ENCODE measurements at places on chromosomes 5 and 9.

- no peaks in the 10 kb centered on the region for H3K27me3 ChIP-seq
- H3K4me1 ChIP-seq = no peaks in the 10 kb centered on the region
- no peaks in the 10 kb centered on the region for H3K36me3 ChIP-seq
Observed at GRCh38 chr5:9537223-9538141, 8.4 kb downstream of the SEMA5A start.

DNA sequence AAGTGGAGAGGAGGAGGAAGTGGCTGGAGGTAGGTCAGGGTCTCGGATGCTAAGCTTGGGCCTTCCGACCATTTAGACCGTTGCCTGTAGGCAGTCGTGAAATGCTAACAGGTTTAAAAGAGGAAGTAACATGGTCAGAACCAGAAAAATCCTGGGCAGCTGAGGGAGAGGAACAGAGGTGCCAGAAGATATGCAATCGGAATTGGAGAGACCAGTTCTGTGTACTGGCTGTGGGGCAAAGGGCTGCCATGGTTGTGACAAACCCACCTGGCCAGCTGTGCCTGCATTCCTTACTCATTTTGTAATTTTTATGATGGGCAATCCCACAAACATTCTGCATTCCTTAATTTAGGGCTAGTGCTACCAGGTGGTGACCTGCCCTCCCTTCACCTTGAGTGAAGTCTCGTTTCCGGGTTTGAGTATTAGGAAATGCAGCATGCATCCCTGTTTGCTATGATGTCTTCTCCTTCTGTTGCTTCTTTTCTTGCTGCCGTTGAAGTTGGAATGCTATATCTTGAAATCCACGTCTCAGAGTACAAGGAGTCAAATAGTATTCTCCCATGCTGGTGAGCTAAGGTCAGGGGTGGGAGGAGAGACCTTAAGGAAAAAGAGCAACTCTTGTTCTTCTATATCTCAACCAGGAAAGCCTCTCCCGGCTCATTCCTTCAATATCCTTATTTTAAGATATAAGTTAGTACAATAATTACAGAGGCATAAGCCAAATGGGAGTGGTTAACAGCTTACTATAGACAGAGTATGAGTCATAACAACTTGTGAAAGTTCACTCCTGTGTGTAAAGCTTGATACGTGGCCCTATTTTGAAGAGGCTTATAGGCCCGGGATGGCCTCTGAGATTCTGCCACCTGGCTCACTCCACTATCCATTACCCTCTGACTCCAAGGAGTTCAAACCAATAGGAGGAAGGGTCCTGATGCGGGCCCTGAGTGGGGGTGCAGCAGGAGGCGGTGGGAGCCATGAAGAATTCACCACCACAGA, 37.0 kb downstream of the B4GALT1 start:
- peak overlapping the region; percentile 51 for H3K4me3 ChIP-seq
- peaks cover 36% of the 10 kb centered on the region for H3K4me1 ChIP-seq
- H3K36me3 ChIP-seq = peaks cover 62% of the 10 kb centered on the region
- H3K27ac ChIP-seq = peak overlapping the region; percentile 93
- H3K27me3 ChIP-seq = no peaks in the 10 kb centered on the region
- DNase-seq = no peak

GRCh38 chr5:135568923-135569360, 9.8 kb downstream of the CXCL14 start:
- no peak overlapping the region for H3K27ac ChIP-seq
- H3K4me3 ChIP-seq = no peak overlapping the region
- peaks cover 5% of the 10 kb centered on the region for H3K4me1 ChIP-seq
- H3K27me3 ChIP-seq = peaks cover 4% of the 10 kb centered on the region

DNA sequence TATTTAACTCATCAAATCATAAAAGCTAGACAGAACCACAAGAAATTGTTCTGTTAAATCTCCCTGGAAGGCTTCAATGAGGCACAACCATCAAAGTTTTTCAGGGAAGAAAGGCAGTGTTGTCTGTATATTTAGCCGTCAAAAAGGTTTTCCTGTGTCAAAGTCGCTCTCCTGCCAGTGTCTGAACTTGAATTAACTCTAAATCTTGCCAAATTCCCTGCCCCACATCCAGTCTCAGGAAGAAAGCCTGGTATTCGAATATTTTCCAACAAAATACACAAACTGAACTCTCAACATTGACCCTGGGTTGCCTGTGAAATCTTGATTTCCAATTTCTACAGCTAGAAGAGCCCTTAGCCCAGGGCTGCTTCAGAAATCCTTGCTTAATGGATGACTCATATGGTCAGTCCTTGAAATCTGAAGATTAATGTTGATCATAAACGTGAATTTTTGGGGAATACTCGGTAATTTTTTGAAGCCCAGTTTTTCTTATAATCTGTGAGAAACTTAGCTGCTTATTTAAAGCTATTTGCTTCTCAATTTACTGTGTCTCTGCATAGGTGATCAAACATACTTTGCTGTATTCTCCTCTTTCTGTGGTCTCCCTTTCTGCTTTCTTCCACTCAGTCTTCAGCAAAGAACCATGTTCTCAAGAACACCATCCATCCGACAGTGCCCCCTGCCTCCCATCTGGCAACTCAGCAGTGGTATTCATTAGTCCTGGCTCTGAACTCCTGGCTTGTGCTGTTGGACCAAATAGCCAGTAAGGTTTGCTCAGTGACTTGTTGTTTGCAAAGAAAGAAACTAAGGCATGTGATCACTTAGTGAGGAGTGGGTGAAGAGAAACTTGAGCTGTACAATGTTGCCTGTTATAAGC, 58.9 kb downstream of the NREP start:
- peaks cover 9% of the 10 kb centered on the region for H3K27me3 ChIP-seq
- no peak for DNase-seq
- no peak overlapping the region for H3K27ac ChIP-seq

GRCh38 chr5:66839636-66840185, 243.5 kb downstream of the MAST4 start:
- peak overlapping the region; percentile 67 for H3K27ac ChIP-seq
- H3K27me3 ChIP-seq = no peaks in the 10 kb centered on the region
- H3K4me1 ChIP-seq = peaks cover 86% of the 10 kb centered on the region
- no peak overlapping the region for H3K4me3 ChIP-seq

DNA sequence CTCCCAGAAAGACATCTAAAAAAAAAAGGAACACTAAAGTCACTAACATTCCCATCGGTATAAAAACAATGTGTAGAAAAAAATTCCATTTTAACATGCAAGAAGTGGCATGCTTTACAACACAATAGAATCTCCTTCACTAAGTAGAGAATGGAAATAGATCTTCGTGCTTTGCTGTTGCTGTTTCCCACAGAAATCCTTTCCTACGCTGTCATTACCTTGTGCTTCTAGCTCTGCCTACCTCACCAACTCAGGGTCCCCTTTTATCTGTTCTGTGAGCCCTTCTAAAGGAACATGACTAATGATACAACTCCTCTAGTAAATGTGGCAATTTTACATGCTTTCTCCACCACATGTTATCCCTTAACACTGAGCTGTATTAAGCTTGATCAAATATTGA, 202.9 kb downstream of the MCTP1 start:
- no peak overlapping the region for H3K27ac ChIP-seq
- H3K27me3 ChIP-seq = peaks cover 12% of the 10 kb centered on the region
- H3K4me3 ChIP-seq = peak overlapping the region; percentile 16

DNA sequence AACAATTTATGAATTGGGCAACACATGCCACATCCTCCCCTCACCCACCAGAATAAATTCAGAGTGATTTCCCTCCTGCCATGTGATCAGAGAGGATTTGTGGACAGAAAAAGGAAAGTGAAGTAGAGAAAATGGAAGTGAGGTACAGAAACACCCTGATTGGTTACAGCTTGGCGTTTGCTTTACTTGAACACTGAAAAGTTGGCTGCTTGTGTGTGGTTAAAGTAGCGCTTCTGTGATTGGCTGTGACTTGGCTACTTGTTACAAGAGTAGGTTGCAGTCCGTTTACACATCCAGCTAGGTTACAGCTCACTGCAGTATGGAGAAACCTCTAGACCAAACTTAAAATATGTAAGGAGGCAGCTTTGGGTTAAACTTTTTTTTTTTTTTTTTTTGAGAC, 205.2 kb upstream of the ZNF608 start:
- H3K4me3 ChIP-seq = no peak overlapping the region
- H3K4me1 ChIP-seq = no peaks in the 10 kb centered on the region
- H3K27ac ChIP-seq = no peak overlapping the region
- H3K36me3 ChIP-seq = no peaks in the 10 kb centered on the region
- DNase-seq = no peak

DNA sequence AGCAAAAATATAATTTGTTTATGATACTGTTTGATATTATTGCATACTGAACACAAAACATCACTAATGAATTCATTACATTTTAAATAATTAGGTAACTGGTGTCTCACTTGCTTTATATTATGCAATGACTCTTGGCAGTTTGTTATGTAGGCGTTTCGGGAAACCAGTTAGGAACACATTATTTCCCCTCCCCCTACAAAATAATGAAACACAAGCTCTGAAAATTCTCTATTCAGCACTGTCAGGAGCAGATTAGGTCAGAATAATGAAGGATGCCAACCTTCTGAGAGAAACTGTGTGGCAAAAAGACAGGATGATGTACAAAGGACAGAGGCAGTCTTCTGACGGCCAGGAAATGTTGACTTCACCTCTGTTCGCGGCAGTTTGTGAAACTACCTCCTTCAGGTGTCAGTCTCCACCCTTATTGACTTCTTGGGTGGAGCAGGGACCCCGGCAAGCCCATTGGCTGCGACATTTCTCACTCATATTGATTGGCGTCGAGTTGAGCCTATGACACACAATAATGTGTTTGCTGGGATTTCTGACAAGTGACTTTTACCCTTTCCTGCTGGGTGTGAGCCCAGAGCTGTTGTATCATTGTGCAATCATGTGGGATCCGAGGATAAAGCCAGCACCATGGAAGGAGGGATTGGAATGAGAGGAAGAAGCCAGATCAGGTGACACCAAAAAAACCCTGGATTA, 33.9 kb downstream of the SH3PXD2B start:
- H3K27ac ChIP-seq = no peak overlapping the region
- H3K4me1 ChIP-seq = no peaks in the 10 kb centered on the region
- H3K27me3 ChIP-seq = peaks cover 6% of the 10 kb centered on the region
- no peak for DNase-seq

GRCh38 chr5:101673120-101673519, 623.0 kb downstream of the SLCO4C1 start:
- no peak overlapping the region for H3K4me3 ChIP-seq
- no peaks in the 10 kb centered on the region for H3K27me3 ChIP-seq
- H3K4me1 ChIP-seq = no peaks in the 10 kb centered on the region

DNA sequence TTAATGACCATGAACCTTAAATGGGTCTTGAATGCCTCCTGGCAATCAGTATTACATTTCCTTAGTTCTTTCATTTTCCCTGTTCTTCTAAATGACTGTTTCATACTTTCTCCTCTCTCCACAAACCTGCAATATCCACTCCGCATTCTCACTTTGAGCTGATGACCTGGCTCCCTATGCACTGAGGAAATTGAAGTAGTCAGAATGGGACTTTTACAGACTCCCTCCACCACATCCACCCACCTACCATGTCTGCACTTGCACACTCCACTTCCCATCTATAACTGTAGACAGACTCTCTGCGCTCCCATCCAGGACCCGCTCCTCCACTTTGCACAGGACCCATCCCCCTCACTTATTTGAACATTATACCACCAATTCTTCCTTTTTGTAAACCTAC, 36.2 kb upstream of the GZMA start:
- peak overlapping the region; percentile 47 for H3K27ac ChIP-seq
- peaks cover 29% of the 10 kb centered on the region for H3K36me3 ChIP-seq
- H3K4me1 ChIP-seq = peaks cover 81% of the 10 kb centered on the region
- DNase-seq = no peak
- H3K4me3 ChIP-seq = peak overlapping the region; percentile 24

DNA sequence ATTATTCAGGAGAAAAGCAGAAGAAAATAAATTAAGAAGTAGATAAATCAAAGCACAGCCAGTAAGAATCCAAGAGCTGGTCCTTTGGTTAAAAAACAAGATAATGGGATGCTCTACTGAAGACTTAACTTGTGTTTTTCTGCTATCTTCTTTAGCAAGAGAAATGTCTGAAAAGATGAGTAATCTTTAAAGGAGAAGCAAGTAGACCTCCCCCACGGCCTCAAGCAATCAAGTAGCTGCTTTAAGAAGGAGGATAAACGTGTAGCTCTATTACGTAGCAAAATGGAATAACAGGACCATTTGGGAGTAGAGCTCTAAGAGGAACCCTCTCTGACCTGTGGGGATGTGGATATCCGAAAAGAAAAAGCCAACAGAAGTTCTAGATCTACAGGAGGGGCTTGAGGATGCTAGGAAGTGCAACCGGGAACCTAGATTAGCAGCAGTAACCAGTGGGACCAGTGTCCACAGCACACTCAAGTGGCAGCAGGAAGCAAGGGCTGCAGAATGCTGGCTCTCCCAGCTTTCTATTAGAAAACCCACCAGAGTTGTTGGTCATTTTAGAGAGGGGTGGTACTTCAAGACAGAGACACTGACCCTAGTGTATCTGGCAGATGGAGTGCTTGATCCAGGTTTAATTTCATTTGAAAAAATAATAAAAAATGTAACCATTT, 185.4 kb downstream of the GABBR2 start:
- peaks cover 24% of the 10 kb centered on the region for H3K27me3 ChIP-seq
- H3K36me3 ChIP-seq = no peaks in the 10 kb centered on the region
- H3K27ac ChIP-seq = no peak overlapping the region
- no peak overlapping the region for H3K4me3 ChIP-seq
- no peaks in the 10 kb centered on the region for H3K4me1 ChIP-seq

DNA sequence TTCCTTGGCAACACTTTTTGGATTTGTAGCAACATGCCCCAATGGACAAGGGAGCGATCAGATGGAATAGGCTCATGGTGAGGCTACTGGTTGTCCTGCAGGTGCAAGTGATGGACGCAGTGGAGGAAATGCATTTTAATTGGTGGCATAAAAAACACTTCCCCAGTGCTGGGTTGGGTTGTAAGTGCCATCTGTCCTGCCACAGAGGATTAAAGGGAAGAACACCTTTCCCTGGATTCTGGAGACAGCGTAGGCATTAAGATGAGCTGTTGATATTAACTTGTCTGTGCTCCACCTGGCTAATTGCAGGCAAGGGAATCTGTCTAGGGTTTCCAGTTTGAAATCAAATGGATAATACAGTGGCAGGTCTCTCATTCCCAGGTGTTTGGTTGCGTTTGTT, 173.4 kb downstream of the ZNF462 start:
- no peak overlapping the region for H3K27ac ChIP-seq
- no peaks in the 10 kb centered on the region for H3K4me1 ChIP-seq
- H3K4me3 ChIP-seq = no peak overlapping the region

GRCh38 chr5:138832218-138832617, 42.9 kb downstream of the LRRTM2 start:
- peaks cover 2% of the 10 kb centered on the region for H3K27me3 ChIP-seq
- H3K36me3 ChIP-seq = peaks cover 7% of the 10 kb centered on the region
- DNase-seq = no peak
- H3K4me3 ChIP-seq = no peak overlapping the region
- H3K4me1 ChIP-seq = peaks cover 11% of the 10 kb centered on the region
- no peak overlapping the region for H3K27ac ChIP-seq

- H3K4me3 ChIP-seq = no peak overlapping the region
- H3K27me3 ChIP-seq = no peaks in the 10 kb centered on the region
- peaks cover 4% of the 10 kb centered on the region for H3K36me3 ChIP-seq
- H3K4me1 ChIP-seq = no peaks in the 10 kb centered on the region
Observed at GRCh38 chr9:94767331-94768072, 41.0 kb downstream of the AOPEP start.

- peaks cover 7% of the 10 kb centered on the region for H3K4me1 ChIP-seq
- peaks cover 54% of the 10 kb centered on the region for H3K36me3 ChIP-seq
- H3K27ac ChIP-seq = no peak overlapping the region
Observed at GRCh38 chr9:113184539-113184938, 33.7 kb downstream of the SLC31A2 start.
